Ovary (tissue), 10 donors: ENCODE measurements at places on chromosomes 6 and 20. TPM values are rescaled to one million over a fixed set of nuclear protein-coding genes. Genes with fewer than 3 reads are reported as not detected.

DNA sequence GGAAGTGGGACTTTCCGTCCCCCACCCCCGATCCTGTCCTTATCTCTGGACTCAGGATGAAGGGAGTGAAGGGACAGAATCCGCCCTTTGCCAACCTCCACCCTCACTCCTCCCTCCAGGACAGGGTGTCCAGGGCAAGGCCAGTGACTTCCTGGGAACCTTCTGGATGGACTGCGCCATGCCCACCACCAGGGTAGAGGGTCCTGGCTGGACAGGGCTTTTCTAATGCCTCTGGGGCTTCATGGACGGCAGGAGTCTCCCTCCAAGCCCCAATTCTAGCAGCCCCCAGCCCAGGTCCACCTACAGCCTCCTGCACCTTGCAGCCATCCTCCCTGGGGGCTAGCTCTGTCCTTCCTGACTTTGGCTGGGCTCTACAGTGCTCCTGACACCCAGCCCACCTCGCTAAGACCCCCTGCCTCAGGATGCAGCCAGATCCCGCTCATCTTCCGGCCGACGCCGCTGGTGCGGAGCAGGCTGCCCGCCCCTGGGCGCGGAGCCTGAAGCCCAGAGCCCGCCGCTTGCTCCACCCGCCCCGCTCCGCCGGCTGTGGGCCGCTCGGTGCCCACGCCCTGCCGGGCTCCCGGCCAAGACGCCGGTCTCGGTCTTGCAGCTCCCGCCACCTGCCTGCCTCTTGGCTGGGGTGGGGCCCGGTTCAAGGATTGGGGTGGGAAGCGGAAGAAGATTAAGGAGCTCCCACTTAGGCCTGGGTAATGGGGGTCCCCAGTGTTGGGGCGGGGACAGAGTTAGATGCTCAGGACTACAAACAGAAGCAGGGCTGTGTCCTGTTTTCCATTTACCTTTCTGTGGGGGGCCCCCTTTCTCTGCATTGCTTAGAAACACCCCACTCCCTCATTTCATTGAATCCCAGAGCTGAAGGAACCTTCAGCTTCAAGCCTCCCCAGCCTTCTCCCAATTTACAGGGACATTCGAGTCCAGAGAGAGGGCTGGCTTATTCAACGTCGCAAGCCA, 72.8 kb downstream of the MDGA1 start:
- DNase-seq = peak; percentile 62
- H3K36me3 ChIP-seq = no peaks in the 10 kb centered on the region
- no peaks in the 10 kb centered on the region for H3K4me1 ChIP-seq
- H3K27me3 ChIP-seq = no peaks in the 10 kb centered on the region

The FHL5 gene
- total RNA-seq = 8.6 TPM

DNA sequence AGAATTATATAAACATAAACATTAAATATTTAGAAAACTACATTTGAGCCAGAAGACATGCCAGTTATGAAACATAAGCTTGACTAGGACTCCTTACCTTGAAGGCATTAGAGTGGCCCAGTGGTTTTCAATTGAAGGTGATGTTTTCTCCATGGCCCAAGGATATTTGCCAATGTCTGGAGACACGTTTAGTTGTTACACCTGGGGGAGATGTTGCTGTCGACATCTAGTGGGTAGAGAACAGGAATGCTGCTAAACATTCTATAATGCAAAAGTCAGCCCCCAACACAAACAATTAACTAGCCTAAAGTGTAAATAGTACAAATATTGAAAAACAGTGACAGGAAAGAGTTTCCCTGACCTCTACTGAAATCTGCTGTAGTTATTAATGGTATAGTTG, 200.9 kb upstream of the HS3ST5 start:
- no peaks in the 10 kb centered on the region for H3K27me3 ChIP-seq
- no peaks in the 10 kb centered on the region for H3K36me3 ChIP-seq
- no peak overlapping the region for H3K4me3 ChIP-seq

DNA sequence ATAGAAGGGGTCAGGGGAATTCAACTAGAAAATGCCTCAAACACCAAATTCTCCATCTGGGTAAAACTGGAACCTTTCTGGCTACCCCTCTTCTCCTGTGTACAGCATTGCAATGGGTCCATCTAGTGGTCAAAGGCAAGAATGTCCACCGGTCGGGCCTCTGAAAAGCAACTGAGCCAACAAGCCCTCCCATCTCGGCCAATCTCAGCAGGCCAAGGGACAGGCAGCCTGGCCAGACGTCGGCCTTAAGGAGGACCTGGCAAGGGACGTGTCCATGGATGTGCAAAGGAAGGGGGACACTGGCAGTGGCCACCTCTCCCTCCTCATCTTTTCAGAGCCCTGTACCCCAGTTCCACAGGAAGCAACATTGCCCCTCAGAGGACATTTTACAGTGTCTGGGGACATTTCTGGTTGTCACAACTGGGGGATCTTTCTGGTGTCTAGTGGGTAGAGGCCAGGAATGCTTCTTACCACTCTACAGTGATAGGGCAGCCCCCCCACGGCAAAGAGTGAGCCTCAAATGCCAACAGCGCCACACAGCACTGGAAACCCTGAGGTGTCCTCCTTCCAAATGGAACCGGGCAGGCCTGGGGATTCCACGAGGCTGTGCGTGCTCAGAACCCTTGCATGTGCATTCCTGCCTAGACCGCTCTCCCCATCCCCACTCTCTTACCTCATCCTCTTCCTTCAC, 99.8 kb upstream of the FOXA2 start:
- H3K4me1 ChIP-seq = no peaks in the 10 kb centered on the region
- H3K27ac ChIP-seq = no peak overlapping the region
- peak; percentile 56 for DNase-seq
- no peaks in the 10 kb centered on the region for H3K36me3 ChIP-seq
- H3K27me3 ChIP-seq = no peaks in the 10 kb centered on the region

GRCh38 chr6:5632348-5632935, 371.1 kb downstream of the FARS2 start:
- H3K27me3 ChIP-seq = no peaks in the 10 kb centered on the region
- DNase-seq = no peak
- H3K36me3 ChIP-seq = no peaks in the 10 kb centered on the region
- no peaks in the 10 kb centered on the region for H3K4me1 ChIP-seq
- no peak overlapping the region for H3K27ac ChIP-seq
- H3K4me3 ChIP-seq = no peak overlapping the region

DNA sequence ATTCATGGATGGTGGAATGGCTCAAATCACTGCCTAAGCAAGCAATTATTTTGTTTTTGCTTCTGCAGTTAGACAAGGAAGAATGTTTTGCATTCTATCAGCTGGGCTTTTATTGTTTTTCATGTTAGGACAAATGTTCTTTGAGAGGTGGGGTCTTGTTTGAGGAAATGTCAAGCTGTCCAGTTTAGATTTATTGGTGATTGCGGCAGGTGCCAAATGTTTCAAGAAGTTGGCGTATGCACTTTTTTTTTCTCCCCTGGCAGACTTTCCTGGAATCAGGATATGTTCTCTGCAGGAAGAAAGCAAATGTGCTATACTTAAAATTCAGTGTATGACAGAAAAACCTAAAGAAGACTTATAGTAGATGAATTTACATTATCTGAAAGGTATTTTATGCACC, 81.0 kb upstream of the JAG1 start:
- H3K36me3 ChIP-seq = no peaks in the 10 kb centered on the region
- H3K27me3 ChIP-seq = no peaks in the 10 kb centered on the region
- H3K4me3 ChIP-seq = no peak overlapping the region
- H3K4me1 ChIP-seq = no peaks in the 10 kb centered on the region

GRCh38 chr20:34337544-34337943, 25.5 kb upstream of the ITCH start:
- H3K27ac ChIP-seq = no peak overlapping the region
- DNase-seq = no peak
- H3K27me3 ChIP-seq = no peaks in the 10 kb centered on the region
- no peak overlapping the region for H3K4me3 ChIP-seq
- no peaks in the 10 kb centered on the region for H3K4me1 ChIP-seq
- H3K36me3 ChIP-seq = no peaks in the 10 kb centered on the region

- H3K27me3 ChIP-seq = no peaks in the 10 kb centered on the region
- no peaks in the 10 kb centered on the region for H3K36me3 ChIP-seq
- no peak overlapping the region for H3K27ac ChIP-seq
- no peaks in the 10 kb centered on the region for H3K4me1 ChIP-seq
- DNase-seq = no peak
Observed at GRCh38 chr20:59829054-59829785, 104.2 kb downstream of the SYCP2 start.

DNA sequence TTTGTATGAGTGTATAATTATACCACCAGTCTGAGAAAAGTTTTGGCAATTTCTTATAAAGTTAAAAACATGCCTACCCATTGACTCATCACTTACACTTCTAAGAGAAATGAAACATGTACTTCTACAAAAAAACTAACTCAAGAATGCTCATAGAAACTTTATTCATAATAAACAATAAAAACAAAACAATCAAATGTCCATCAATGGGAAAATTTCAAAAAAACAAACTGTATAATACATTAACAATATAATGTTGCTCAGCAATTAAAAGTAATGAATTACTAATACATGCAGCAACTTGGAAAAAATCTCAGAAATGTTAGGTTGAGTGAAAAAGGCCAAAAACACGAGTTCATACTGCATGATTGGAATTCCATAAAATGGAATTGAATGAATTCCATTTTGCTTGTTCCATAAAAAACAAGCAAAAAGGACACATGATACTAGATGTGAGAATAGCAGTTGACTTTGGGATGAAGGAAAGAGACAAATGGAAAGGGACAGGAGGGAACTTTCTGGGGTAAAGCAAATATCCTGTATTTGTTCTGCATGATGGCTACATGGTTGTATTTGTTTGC, 726.6 kb downstream of the RFPL4B start:
- H3K36me3 ChIP-seq = no peaks in the 10 kb centered on the region
- H3K27me3 ChIP-seq = no peaks in the 10 kb centered on the region
- no peak for DNase-seq
- no peak overlapping the region for H3K4me3 ChIP-seq

- H3K27ac ChIP-seq = no peak overlapping the region
- H3K36me3 ChIP-seq = no peaks in the 10 kb centered on the region
- H3K4me1 ChIP-seq = no peaks in the 10 kb centered on the region
- no peak overlapping the region for H3K4me3 ChIP-seq
- no peaks in the 10 kb centered on the region for H3K27me3 ChIP-seq
Observed at GRCh38 chr6:5960456-5960855, 46.3 kb downstream of the NRN1 start.

The SAMD5 gene
- total RNA-seq = 1.3 TPM

DNA sequence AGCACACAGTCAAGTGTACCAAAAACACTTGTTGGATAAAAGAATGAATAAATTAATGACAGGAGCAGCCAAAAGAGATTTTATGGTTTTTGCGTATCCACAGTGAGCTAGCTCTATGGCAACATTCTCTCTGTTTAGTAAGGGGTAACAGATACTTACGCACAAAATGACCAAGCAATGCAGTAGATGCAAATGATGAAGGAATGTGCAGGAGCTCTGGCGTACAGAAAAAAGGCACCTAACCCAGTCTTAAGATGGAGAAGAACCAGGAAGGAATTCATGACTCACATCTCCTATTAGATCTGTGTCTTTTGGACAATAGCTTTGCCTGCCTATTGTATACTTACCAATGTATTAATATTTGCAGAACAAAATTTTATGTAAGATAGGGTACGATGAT, 191.9 kb upstream of the PREP start:
- no peak for DNase-seq
- H3K4me1 ChIP-seq = no peaks in the 10 kb centered on the region
- H3K27me3 ChIP-seq = no peaks in the 10 kb centered on the region
- no peaks in the 10 kb centered on the region for H3K36me3 ChIP-seq

GRCh38 chr6:15430931-15431405, 185.1 kb downstream of the JARID2 start:
- DNase-seq = no peak
- H3K4me3 ChIP-seq = no peak overlapping the region
- H3K27me3 ChIP-seq = no peaks in the 10 kb centered on the region
- H3K27ac ChIP-seq = no peak overlapping the region
- H3K36me3 ChIP-seq = no peaks in the 10 kb centered on the region
- peaks cover 16% of the 10 kb centered on the region for H3K4me1 ChIP-seq

The KHDRBS2 gene
- 0.36 TPM for total RNA-seq

The RNF144B gene
- 2.5 TPM for total RNA-seq

DNA sequence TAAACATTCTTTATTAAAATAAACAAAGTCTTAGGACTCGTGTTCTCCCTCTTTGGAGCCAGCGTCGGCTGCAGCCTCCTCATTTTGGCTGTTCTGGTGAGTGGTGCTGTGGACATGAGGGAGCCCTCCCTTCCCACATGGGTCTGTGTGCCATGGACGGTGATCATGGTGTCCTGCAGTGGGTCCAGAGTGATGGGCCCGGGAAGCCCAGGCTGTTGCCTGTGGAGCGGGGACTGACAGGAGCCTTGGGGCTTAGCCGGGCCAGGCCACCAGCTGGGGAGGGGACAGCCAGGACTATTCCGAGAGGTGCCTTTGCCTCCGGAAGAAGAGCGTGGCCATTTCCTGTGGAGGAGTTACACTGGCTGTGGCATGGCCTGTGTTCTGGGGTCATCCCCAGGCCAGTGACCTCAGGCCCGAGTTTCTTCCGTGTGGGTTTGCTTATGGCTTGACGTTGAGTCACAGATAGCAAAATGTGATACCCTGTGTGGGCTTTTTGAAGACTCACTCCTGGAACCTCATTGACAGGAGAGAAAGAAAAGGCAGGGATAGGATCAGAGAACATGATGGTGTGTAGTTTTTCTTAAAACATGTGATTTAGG, 153.4 kb downstream of the DTNBP1 start:
- H3K4me1 ChIP-seq = peaks cover 5% of the 10 kb centered on the region
- H3K36me3 ChIP-seq = no peaks in the 10 kb centered on the region
- no peak overlapping the region for H3K27ac ChIP-seq
- no peak overlapping the region for H3K4me3 ChIP-seq
- H3K27me3 ChIP-seq = no peaks in the 10 kb centered on the region

- peaks cover 9% of the 10 kb centered on the region for H3K4me1 ChIP-seq
- no peaks in the 10 kb centered on the region for H3K36me3 ChIP-seq
- no peak overlapping the region for H3K4me3 ChIP-seq
- DNase-seq = no peak
- H3K27ac ChIP-seq = no peak overlapping the region
Observed at GRCh38 chr6:108159981-108160380, 5.8 kb upstream of the NR2E1 start.

DNA sequence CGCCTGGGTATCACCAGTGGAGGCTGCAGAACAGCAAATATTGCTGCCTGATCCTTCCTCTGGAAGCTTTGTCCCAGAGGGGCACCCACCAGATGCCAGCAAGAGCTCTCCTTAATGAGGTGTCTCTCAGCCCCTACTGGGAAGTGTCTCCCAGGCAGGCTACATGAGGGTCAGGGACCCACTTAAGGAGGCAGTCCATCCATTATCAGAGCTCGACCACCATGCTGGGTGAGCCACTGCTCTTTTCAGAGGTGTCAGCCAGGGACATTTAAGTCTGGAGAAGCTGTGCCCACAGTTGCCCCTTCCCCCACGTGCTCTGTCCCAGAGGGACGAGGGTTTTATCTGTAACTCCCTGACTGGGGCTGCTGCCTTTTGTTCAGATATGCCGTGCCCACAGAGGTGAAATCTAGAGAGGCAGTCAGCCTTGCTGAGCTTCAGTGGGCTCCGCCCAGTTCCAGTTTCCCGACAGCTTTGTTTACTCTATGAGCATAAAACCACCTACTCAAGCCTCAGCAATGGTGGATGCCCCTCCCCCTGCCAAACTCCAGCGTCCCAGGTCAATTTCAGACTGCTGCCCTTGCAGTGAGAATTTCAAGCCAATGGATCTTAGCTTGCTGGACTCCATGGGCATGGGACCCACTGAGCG, 25.9 kb upstream of the AIG1 start:
- DNase-seq = no peak
- H3K27me3 ChIP-seq = no peaks in the 10 kb centered on the region
- H3K4me3 ChIP-seq = no peak overlapping the region
- no peak overlapping the region for H3K27ac ChIP-seq

The RAMACL gene
- 1.8 TPM for total RNA-seq

The JPH2 gene
- total RNA-seq = 3.0 TPM
